HAP-1 (cell line): ENCODE measurements at places on chromosomes 5 and 9.

- DNase-seq = no peak
These were observed 94.2 kb downstream of the AGTPBP1 start for GRCh38 chr9:85647571-85647970.

DNA sequence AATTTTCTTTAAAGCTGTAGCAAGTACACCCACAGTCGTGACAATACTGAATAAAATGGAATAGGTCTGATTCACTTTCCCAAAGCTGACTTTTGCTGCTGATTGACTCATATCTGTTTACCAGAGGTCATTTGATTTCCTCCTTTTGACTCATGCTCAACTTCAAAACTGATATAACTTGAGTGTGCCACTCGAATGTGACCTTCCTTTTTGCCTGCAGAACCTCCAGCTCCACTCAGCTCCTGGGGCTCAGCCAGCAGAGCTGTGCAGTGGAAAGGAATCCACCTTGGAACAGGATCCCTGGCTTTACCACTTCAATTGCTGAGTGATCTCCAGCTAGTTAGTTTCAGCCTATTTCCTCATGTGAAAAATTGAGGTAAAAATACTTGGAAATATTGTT is 84.1 kb downstream of the FEM1C start:
- no peak for DNase-seq

GRCh38 chr5:90940227-90940995 is 381.8 kb downstream of the ADGRV1 start:
- DNase-seq = peak; percentile 75

DNA sequence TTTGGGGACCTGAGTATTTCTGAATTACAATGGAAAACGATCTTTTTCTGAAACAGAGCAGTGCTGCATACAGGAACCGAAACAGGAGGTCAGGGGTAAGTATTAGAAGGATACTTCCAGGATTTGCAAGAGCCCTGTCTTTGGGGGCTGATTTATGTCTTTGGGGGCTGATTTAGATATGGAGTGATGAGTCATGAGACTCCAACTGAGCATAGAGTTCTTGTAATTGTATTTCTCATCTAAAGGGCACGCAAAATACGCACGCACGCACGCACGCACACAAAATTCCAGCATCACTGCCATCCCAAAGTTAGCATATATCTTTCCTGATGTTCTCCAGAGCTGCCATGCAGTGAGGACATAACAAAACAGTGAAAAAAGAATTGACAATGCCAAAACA is 414.8 kb upstream of the CCNH start:
- DNase-seq = no peak

DNA sequence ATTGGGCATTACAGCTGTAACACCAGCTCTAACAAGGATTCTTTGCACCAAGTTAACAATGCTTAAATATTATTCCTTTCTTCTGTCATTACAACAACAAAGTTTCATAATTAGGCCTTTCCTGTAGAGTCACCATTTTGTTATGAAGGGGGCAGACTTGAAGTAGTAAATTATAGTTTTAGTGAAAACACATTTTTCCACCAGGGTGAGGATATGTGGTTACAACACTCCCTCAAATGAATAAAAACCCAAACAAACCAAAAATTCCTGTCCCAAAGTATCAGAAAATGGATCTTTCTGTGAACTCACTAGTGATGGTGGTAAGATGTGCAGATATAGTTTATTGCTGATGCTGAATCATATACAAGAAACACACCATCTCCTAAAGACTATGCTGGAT is 250.5 kb upstream of the TUT7 start:
- no peak for DNase-seq

GRCh38 chr5:167840527-167841130 is 450.8 kb upstream of the WWC1 start:
- no peak for DNase-seq

DNA sequence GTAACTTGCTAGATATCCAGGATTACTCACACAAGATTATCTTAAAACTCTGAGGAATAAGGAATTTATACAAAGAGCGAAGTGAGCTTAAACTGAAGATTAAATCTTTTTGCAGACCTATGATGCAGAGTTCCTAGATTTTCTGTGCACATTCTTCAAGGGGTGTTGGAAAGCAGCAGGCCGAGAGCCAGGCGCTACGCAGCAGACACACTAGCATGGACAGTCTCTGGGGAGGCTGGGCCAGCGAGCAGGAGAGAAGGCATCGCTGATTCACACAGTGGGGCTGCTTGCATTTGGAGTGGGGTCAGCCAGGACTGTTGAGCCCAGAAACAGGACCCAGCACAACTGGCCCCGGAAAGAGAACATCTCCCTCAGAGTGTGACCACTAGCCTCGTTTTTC is 136.3 kb downstream of the ADAMTS16 start:
- DNase-seq = no peak

DNA sequence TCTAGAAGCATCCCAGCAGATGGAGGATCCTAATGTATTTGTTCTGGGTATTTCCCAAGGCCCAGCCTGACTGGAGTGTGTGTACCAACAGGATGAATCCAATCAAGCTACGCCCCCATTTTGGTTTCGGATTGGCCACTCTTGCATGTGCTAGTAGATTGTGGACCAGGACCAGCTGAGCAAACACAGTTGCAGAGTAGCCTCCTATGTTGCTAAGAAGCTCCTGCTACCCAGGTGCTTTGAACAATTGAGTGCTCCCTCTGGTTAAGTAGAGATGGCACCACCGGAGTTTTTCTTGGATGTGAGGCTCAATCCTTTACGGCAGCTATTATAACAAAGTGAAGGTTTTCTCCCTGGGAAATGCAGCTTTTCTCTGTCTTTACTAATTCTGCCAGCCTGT is 204.5 kb downstream of the NTRK2 start:
- DNase-seq = no peak

DNA sequence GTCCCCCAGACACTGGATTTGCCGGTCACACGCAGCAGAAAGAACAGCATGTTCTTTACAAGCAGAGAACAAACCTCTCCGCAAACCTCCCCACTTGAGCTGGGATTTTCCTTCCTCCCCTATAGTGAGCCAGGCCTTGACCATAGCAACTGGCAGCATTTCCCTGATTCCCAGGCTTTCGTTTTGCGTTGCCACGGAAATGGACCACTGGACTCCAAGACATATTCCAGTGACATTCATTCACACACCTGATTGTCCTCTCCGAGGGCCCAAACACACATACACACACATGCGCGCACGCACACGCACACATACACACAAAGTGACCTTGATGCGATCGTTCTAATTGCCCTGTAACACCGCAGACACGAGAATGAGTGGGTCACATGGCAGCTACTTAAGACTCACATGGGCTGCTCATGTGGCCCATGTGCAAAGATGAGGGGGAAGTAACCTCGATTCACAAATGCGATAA is 80.9 kb upstream of the CPEB4 start:
- DNase-seq = no peak

DNA sequence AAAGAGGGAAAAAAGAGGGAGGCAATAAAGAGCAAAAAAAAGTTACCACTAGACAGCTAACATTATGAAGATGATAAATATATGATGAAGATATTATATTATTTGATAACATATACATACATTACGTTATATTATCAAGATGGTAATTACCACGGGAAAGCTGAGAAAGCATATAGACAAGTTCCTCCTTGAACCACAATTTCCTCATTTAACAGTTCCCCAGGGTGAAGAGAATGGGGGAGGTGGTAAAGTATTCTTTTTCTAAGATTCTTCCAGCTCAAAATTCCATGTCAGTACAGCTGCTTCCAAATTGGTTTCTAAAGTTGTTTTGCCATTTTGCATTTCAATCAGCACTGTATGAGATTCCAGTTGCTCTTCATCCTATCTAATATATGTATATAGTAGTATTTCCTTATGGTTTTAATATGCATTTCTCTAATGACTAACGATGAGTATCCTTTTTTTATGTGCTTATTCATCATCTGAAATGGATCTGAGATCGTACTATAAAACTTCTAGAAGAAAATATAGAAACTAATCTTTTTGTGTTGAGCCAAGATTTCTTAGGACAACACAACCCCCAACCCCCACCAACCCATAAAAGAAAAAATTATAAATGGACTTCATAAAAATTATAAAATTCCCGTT is 49.5 kb upstream of the C9orf72 start:
- DNase-seq = no peak

DNA sequence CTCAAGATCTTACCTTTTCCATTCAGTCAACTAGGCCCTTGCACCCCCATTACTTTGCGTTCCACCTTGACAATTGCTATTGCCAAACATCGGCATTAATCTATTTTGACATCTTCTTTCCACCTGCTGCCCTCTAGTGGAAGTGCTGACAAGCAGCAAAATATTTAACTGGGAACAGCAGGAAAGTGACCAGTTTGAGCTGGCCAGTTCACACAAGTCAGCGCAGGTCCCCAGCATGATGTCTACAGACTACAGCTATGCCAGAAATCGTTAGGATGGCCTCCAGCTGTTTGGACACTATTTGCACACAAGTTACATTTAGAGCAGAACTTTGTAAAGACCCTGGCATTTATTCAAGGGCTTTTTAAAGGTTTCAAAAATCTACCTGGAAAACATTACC is 160.1 kb downstream of the GHR start:
- DNase-seq = peak; percentile 63

GRCh38 chr9:91144769-91145168 is 216.9 kb downstream of the AUH start:
- no peak for DNase-seq

DNA sequence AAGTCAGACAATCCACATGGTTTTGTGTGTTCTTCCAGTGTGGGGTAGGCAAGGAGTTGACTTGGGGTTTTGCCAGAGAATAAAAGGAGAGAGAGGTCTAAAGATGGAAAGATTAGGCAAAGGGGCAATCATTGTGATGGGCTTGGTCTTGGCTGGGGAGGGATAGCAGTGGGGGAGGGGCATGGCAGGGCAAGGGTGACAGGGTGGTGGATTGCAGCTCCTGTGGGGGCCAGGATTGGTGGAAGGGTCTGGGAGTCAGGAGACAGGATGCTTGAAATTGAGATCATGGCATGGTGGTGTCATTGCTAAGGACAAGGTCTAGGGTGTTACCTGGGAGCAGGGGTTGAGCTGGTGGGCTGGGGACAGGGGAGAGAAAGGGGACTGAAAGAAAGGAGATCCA is 57.6 kb downstream of the ZNF618 start:
- DNase-seq = no peak

GRCh38 chr9:72315089-72315509 is 49.9 kb downstream of the ZFAND5 start:
- no peak for DNase-seq

DNA sequence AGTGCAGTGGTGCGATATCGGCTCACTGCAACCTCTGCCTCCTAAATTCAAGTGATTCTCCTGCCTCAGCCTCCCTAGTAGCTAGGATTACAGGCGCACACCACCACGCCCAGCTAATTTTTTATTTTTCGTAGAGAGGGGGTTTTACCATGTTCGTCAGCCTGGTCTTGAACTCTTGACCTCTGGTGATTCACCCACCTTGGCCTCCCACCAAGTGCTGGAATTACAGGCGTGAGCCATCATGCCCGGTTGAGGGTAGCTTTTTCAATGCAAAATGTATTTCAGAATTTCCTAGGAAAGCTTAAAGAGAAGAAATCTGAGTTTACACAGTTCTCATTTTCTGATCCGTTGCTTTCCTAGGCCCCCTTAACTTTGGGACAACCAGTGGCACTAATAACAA is 15.7 kb downstream of the BDP1 start:
- no peak for DNase-seq

- no peak for DNase-seq
These were observed 7.9 kb upstream of the IER5L start for GRCh38 chr9:129185991-129186390.

- no peak for DNase-seq
These were observed 30.2 kb upstream of the TNIP1 start for GRCh38 chr5:151110992-151111391.

DNA sequence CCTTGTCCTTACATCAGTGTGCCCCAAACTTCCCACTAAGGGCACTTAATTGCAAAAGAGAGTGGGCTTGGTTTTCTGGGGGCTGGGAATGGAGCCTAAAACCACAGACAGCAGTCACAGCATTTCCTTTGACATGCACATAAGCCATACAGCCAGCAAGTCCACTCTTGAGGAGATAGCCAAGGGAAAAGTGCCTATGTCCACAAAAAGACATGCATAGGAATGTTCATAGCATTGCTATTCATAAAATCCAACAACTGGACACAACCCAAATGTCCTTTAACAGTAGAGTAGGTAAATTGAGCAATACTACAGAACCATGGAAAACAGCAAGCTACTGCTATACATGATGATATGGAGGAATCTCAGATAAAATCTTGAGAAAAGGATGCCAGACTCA is 11.7 kb upstream of the FAT2 start:
- DNase-seq = no peak

GRCh38 chr9:104386425-104387069 is 117.5 kb upstream of the OR13F1 start:
- DNase-seq = no peak

GRCh38 chr5:61292062-61292657 is 39.9 kb upstream of the ZSWIM6 start:
- no peak for DNase-seq

DNA sequence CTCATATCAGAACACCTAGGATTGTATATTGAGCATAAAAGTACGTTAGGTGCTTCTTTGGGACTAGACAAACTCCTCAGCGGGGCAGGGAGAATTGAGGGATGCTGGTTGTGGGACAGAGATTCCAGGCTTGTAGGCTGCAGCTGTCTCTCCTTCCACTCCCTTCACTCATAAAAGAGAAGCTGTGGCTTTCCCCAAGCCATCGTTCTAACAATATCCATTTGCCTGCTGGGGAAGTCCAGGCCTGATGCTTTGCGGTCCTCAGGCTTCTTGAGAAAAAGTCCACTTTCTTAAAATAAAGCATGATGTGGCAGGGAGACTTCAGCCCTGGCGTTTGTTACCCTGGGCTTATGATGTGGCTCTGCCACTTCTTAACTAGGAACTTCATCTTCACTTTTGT is 129.3 kb upstream of the OSMR start:
- no peak for DNase-seq

DNA sequence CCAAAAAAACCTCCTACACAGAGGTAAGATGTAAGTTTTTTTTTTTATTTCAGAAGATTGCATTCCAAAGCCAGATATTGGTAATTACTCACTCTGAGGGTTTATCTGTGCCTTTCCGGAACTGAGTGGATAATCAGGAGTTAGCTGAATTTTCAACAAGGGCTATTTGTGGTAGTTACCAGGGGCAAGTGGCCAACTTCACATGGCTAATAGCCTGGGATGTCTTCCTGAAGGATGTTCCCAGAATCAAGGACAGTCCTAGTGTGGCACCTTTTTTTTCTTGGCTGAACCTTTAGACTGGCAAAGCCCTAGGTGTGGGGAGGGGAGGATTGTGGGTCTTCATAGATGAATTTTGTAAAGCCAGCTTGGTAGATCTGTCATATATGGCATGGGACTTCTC is 7.1 kb downstream of the LARP1 start:
- no peak for DNase-seq

- no peak for DNase-seq
These were observed 21.1 kb downstream of the CLPTM1L start for GRCh38 chr5:1323803-1324173.

- DNase-seq = no peak
These were observed 2015.9 kb upstream of the CDH9 start for GRCh38 chr5:29054282-29054681.
